ENCODE measurements at places on chromosomes 1 and 21.

- DNase-seq, result no peak
These were observed 25.1 kb upstream of the ZNF362 start for GRCh38 chr1:33231166-33231565.

GRCh38 chr1:22875841-22876240 lies 96.8 kb downstream of the LACTBL1 start:
- no peak for DNase-seq

DNA sequence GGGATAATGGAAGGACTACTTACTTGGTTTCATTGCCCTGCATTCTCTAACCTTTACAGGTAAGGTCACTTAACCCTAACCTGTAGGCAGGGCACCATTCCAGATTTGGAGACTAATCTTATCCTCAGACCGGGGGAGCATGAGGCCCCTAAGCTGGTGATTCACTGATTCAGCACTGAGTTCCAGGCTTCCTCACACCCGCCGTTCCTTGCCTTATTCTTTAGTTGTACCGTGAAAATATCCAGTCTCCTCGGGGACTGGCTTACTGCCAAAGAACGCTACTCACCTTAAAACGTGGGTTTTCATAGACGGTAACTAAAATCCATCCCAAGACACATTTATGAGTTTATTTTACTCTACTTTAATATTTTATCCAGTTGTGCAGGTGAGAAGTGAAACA lies 44.3 kb upstream of the COL24A1 start:
- no peak for DNase-seq

DNA sequence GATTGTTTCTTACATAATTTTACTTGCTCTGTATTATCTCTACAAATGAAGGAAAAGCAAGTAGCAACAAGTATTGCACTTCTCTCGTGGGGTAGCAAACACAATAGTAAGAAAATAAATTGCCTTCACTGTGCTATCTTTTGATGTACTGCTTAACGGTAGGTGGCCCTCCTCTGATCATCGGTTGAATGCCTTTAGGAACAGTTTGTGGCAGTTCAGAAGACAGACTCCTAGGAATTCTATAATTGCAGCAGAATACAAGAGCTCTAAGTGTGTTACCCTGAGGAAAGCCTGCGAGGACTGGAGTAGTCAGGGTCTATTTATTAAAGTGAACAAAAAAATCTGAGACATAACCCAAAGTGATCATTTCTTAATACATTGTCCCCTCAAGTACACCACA lies 1135.9 kb downstream of the KCNT2 start:
- no peak for DNase-seq

GRCh38 chr1:247367786-247368422 lies 36.2 kb upstream of the ZNF496 start:
- DNase-seq, result no peak

- no peak for DNase-seq
These were observed 61.3 kb downstream of the H3-3A start for GRCh38 chr1:226123591-226124471.

DNA sequence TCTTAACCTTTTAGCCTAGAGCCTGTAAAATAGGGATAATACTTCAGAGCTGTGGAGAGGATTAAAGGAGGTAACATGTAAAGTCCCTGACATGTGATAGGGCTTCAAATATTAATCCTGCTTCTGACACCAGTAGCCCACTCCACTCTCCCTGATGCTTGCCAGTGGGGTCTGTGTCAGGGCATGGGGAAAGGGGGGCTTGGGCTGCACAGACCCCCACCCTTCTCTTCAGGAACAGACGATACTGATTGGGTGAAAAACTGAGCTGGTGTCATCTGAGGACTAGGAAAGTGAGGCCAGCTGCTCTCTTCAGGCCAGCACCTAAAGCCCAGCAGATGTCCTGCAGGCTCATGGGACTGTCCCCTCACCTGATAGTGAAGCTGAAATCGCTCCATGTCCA lies 27.0 kb upstream of the MEF2D start:
- no peak for DNase-seq

- peak; percentile 33 for DNase-seq
These were observed 68.9 kb downstream of the NMNAT2 start for GRCh38 chr1:183349201-183349711.

- no peak for DNase-seq
These were observed 30.9 kb downstream of the SKI start for GRCh38 chr1:2258996-2259395.

GRCh38 chr21:17711896-17712295 lies 99.2 kb upstream of the BTG3 start:
- DNase-seq, result no peak

- DNase-seq, result no peak
These were observed 6.8 kb downstream of the DESI2 start for GRCh38 chr1:244659694-244660093.

- peak; percentile 47 for DNase-seq
These were observed 448 bp downstream of the G0S2 start for GRCh38 chr1:209675565-209676154.

DNA sequence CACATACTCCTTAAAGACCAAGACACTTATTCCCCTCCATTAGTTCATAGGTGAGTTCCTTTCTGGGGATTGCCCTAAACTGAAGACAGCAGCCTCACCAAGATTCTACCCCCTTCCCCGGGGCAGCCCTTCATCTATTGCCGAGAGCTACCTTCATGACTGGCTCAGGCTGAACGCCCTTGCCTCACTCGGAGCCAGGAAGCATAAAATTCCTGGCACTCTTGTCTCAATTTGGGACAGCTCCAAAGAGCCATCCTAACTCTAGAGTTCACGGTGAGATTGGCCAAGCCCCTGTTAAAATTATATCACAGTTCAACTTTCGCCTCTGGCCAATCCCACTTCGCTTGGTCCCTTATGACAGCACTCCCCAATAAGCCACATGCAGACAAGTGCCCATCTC lies 113.0 kb upstream of the PROX1 start:
- DNase-seq, result no peak

- DNase-seq, result no peak
These were observed 64.9 kb downstream of the TOR1AIP2 start for GRCh38 chr1:179812501-179813292.

DNA sequence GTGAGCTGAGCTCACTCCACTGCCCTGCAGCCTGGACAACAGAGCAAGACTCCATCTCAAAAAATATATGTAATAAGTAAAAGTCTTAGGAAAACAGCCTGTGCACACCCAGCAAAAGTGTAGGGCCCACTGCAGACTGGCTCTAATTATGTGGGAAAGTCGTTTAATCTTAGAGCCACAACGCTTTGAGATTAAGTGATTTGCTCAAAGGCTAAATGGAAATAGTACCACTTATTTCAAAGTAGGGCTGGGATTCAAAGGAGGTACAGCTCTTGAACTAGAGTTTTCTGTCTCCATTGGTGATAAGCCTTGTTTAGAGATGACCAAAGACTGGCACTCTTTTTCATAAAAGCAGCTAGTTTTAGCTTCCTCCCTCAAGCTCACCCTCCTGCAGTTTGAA lies 2.2 kb downstream of the TACSTD2 start:
- DNase-seq, result no peak

- DNase-seq, result no peak
These were observed 3.8 kb downstream of the NCSTN start for GRCh38 chr1:160346958-160347357.
